ENCODE measurements at places on chromosomes 7 and 10. TPM values are rescaled to one million over a fixed set of nuclear protein-coding genes. Genes with fewer than 3 reads are reported as not detected.

Gene TMEM229A
- total RNA-seq, result 12.3 TPM

Gene PDIA4
- total RNA-seq, result 34.5 TPM

GRCh38 chr7:26036092-26036491, 115.9 kb upstream of the NFE2L3 start:
- DNase-seq, result no peak

DNA sequence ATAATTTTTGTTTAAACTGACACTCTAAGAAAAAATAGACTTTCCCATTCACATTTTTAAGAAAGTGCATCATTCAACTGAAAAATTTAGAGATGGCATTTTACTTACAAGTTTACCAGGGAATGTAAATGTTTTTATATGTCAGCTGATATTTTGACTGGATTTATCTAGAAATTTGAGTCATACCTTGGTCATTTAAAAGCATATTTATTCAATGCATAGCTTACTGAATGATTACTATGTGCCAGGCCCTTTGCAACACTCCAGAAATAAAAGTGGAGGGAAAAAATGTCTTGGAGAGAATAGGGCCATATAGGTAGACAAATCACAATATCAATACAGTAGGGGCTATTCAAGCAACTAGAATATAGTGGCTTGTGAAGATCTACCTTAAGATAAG, 98.4 kb upstream of the FAM3C start:
- DNase-seq, result no peak

GRCh38 chr10:114239117-114239993, at the start of gene VWA2:
VWA2 (plus strand) TSS chr10:114239254; CDS start chr10:114248714, 9,460 bp downstream.
- no peak for DNase-seq

DNA sequence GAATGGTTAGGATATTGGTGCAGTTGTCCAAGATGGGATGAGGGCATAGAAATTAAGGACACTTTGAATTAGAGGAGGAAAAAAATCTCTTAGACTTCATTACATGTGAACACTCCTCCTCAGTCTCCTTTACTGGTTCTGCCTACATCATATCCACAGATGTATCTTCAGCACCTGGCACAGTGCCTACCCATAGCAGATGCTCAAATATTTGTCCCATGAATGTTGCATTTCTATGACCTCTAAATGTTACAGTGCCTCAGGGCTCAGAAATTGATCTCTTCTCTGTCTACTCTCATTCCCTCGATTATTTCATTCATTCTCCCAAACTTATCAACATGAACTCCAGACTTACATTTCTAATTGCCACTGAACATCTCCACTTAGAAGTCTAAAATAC, 17.1 kb downstream of the CNNM1 start:
- no peak for DNase-seq
